ENCODE measurements at places on chromosomes 3 and 15. TPM values are rescaled to one million over a fixed set of nuclear protein-coding genes. Genes with fewer than 3 reads are reported as not detected.

Gene PPM1L
- total RNA-seq: 4.5 TPM

Gene PGBD4
- 1.7 TPM for total RNA-seq

Gene GPR27
- total RNA-seq: 0.07 TPM

Gene SSUH2
- total RNA-seq: not detected

Gene PLSCR5
- total RNA-seq: not detected

Gene RAMAC
- 20.2 TPM for total RNA-seq

Gene CAMK1
- total RNA-seq: 43.8 TPM

Gene ARNT2
- 0.27 TPM for total RNA-seq

Gene BCL6
- 17.6 TPM for total RNA-seq

Gene PIERCE2
- total RNA-seq: 1.6 TPM

Gene SLC2A2
- not detected for total RNA-seq

Gene SOX14
- total RNA-seq: not detected

Gene WDR49
- total RNA-seq: under 0.01 TPM

Gene KLHL6
- total RNA-seq: 15.7 TPM

Gene PLA1A
- total RNA-seq: 0.13 TPM

Gene TMEM108
- total RNA-seq: 0.29 TPM

Gene XCR1
- total RNA-seq: not detected

Gene CASR
- total RNA-seq: not detected

Gene PLA2G4D
- not detected for total RNA-seq

Gene ZBTB47
- 10.0 TPM for total RNA-seq

Gene NEK11
- total RNA-seq: 4.1 TPM

Gene SETMAR
- total RNA-seq: 16.1 TPM

Gene ISLR2
- total RNA-seq: not detected

Gene SGO1
- total RNA-seq: 26.0 TPM

Gene LSAMP
- under 0.01 TPM for total RNA-seq

Gene SV2B
- not detected for total RNA-seq

Gene CADM2
- 0.07 TPM for total RNA-seq

Gene LRTM1
- total RNA-seq: not detected

Gene OR5K3
- total RNA-seq: not detected

Gene C3orf33
- total RNA-seq: 2.4 TPM

Data from thoracic aorta endothelial cell (primary cell).